Type B pancreatic cell (in vitro differentiated cells): ENCODE measurements at places on chromosomes 3 and 15. TPM values are rescaled to one million over a fixed set of nuclear protein-coding genes. Genes with fewer than 3 reads are reported as not detected.
A peak's percentile ranks its signal among the peaks of the same experiment; 100 is the strongest.

GRCh38 chr3:153160451-153161137 lies 1.4 kb upstream of the RAP2B start:
- H3K27me3 ChIP-seq: no peaks in the 10 kb centered on the region
- peaks cover 19% of the 10 kb centered on the region for H3K36me3 ChIP-seq
- peaks cover 32% of the 10 kb centered on the region for H3K4me1 ChIP-seq
- DNase-seq: peak; percentile 86
- H3K27ac ChIP-seq: peak overlapping the region; percentile 99
- peak overlapping the region; percentile 99 for H3K4me3 ChIP-seq

DNA sequence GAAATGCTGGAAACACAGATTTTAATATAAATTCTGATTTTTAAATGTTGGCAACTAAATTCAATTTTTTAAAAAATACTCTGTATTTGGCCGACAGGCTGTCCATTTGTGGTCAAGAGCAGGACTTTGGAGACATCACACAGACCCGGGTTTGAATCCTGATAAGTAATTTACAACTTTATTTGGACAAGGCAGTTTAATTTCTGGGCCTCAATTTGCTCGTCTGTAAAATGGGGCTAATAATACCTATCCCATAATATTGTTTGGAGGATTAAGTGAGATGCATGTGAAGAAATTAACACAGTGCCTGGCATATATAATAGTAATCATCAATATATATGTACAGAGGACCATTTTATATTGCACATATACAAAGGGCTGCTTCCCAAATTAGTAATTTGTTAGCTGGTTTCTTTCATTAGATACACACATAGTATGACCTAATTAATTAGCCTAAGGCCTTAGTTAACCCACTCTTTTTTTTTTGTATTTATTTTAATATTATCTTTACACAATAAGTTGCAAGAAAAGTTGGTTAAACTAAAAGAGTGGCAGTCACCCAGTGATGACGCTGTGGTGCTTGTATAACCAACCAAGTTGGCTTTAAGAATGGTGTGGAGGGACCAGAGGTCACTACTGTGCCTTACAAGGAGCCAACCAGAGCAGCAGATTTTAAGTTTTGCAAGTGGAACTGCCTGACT lies 665 bp downstream of the PIGB start:
- peak overlapping the region; percentile 39 for H3K27ac ChIP-seq
- H3K4me3 ChIP-seq: peak overlapping the region; percentile 99
- peaks cover 25% of the 10 kb centered on the region for H3K4me1 ChIP-seq
- no peaks in the 10 kb centered on the region for H3K27me3 ChIP-seq
- peaks cover 7% of the 10 kb centered on the region for H3K36me3 ChIP-seq

DNA sequence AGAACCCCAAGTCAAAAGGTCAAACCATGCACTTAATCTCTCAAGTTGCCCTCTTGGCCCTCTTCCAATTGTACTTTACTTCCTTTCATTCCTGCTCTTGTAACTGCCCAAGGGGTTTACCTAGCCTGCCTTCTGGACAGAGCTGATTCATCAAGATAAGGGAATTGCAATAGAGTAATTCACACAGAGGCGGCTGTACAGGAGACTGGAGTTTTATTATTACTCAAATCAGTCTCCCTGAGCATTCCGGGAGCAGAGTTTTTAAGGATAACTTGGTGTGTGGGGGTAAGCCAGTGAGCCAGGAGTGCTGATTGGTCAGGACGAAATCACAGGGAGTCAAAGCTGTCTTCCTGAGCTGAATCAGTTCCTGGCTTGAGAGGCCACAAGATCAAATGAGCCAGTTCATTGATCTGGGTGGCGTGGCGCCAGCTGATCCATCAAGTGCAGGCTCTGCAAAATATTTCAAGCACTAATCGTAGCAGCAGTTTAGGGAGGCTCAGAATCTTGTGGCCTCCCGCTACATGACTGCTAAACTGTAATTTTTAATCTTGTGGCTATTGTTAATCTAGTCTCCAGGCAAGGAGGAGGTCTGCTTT lies 590.0 kb downstream of the EPHA3 start:
- no peak for DNase-seq
- H3K36me3 ChIP-seq: no peaks in the 10 kb centered on the region
- no peak overlapping the region for H3K4me3 ChIP-seq
- no peak overlapping the region for H3K27ac ChIP-seq
- H3K4me1 ChIP-seq: peaks cover 5% of the 10 kb centered on the region

GRCh38 chr3:38662544-38662943 lies 13.1 kb upstream of the SCN5A start:
- no peak overlapping the region for H3K27ac ChIP-seq
- no peaks in the 10 kb centered on the region for H3K36me3 ChIP-seq
- no peak overlapping the region for H3K4me3 ChIP-seq
- H3K27me3 ChIP-seq: peaks cover 43% of the 10 kb centered on the region
- H3K4me1 ChIP-seq: no peaks in the 10 kb centered on the region

- H3K36me3 ChIP-seq: no peaks in the 10 kb centered on the region
- DNase-seq: no peak
- no peak overlapping the region for H3K4me3 ChIP-seq
- peaks cover 3% of the 10 kb centered on the region for H3K27me3 ChIP-seq
- no peak overlapping the region for H3K27ac ChIP-seq
These were observed 176.3 kb downstream of the ERC2 start for GRCh38 chr3:56291953-56292352.

DNA sequence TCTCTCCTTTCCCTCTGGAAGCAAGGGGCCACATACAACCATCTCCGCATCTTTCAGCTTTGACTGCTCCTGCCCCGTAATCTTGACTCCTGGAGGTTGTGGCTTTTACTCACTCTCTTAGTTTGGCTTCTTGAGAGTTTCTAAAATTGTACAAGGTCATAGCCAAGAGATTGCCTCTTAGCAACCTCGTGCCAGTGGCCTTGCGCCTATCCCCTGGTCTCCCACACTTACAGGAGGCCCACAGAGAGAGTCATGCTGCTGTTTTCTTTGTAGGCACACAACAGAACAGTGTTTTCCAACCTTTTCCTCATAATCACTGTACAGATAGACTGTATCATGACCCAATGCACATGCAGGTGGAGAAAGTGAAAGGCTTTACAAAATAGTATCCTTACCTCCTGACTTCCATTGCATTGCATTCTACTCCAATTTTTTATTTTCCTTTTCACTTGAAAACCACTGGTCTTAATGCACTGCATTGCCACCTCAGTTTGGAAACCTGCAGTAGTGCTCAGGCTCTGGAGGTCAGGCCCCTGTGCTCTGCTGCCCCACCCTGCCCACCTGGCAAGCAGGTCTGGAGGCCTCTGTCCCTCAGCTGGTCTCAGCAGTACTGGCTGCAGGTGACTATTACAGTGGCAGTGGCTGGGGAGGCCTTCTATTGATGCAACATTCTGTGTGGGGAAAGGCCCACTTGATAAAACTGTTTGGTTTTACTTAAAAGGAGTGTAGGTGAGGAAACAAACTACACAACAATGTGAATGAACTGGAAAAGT lies 156.2 kb downstream of the DNAJB8 start:
- no peak overlapping the region for H3K27ac ChIP-seq
- no peaks in the 10 kb centered on the region for H3K27me3 ChIP-seq
- H3K4me3 ChIP-seq: no peak overlapping the region
- peaks cover 3% of the 10 kb centered on the region for H3K36me3 ChIP-seq
- DNase-seq: no peak

Gene SERPINI2
- 0.70 TPM in 1 of 2 replicates, not detected in the other for total RNA-seq

Gene IQSEC1
- total RNA-seq: 28.5 and 33.1 TPM in 2 replicates
